ENCODE measurements at places on chromosomes 4 and X.

DNA sequence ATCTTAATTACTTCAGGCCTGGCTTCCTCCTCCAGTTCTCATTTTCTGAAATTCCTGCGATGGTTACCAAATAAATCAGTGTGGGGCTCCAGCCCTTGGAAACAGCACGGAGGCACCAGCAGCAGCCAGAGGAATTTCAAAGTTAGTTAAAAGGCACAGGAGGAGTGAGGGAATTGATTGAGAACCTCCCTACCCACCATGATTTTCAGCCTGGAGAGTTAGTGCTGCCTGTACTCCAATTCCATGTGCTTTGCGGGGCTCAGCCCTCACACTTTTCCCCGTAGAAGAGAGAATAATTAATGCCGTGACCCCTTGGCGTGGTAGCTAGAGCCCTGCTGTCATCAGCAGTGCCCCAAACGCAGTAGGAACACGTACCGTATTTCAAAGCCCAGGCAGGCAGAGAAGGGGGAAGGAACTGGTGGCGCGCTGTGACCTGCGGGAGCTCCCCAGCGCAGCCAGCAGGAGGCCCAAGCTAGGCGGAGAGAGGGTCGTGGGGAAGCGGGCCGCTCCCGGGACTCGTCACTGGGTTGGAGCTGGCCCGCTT lies 84.0 kb upstream of the IGFBP7 start:
- no peak for DNase-seq

- no peak for DNase-seq
Measured at GRCh38 chr4:151785484-151786157, 24.8 kb upstream of the GATB start.

GRCh38 chr4:93878566-93878965 lies 50.0 kb downstream of the ATOH1 start:
- DNase-seq: no peak

GRCh38 chr4:169841776-169842175 lies 84.0 kb upstream of the HPF1 start:
- no peak for DNase-seq
